ENCODE measurements at places on chromosomes 6 and 20. TPM values are rescaled to one million over a fixed set of nuclear protein-coding genes. Genes with fewer than 3 reads are reported as not detected.

DNA sequence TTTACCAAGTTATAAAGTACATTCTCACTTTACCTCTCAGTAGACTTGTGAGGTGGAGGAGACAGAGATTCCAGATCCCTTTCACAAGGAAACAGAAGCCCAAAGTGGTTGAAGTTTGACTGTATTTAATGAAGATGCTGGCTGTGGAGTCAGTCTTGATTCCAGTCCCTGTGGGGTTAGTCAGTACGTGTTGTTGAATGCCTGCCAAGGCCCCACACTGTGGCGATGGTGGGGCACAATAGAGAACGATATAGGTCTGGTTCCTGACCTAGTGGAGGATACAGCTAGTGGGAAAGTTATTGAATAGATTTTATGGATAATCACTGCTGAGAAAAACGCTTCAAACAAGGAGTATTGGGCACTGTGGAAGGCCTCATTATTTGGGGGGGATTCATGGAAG, 71.4 kb downstream of the LRRC1 start:
- no peak for DNase-seq

DNA sequence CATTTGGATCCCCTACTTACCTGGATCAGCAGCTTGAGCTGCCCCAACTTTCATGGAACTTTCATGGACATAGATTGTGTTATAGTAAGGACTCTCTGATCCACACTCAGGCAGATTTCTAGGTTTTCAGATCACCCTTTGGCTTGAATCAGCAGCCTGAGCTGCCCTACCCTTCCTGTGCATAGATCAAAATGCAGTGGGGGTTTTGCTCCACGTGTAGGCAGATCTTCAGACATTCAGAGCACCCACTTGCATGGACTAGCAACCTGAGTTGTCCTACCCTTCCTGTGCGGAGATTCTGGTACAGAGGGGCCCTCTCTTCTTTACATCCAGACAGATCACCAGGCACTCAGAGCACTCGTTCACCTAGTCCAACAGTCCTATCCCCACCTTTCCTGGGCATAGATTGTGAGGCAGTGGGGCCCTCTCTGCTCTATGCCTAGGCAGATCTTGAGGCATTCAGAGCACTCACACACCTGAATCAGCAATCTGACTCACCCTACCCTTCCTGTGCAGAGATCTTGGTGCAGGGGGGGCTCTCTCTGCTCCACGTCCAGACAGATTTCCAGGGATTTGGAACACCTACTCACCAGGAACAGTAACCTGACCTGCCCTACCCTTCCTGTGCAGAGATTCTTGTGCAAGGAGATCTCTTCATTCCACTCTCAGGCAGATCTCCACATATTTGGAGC, 705.2 kb upstream of the NRSN1 start:
- no peak for DNase-seq

DNA sequence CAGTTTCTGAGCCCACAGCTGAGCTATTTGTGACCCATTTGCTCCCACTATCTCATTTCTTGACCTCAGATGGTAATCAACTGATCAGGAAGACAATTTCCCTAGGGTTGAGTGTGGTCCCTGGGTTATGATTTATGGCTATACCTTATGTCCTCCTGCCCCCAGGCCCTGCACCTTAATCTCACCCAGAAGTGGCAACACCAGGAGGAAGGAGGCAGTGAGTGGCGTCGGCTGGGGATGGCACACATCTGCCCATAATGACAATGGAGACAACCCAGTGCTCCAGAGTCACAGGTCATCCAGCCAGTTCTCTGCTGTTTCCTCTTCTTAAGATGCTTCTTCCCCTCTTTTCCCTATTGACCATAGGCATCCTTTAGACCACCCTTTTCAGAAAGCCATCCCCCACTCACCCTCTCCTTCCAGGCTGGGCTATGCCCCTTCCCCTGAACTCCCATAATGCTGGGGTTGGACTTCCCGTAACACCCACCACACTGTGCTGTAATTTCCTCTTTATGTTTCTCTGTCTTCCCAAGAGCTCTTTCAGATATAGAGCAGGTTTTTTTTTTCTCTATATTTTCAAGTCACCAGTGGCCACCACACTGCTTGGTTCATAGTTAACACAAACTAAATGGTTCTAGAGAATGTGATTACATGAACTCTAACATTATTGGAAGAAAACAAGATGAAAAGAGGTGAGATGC, 8.0 kb downstream of the TRIM10 start:
- no peak for DNase-seq

GRCh38 chr6:157558049-157558448, 177.1 kb downstream of the ZDHHC14 start:
- DNase-seq, result no peak

TRAPPC3L gene
- not detected for total RNA-seq

BPI gene
- total RNA-seq, result not detected

Data from body of pancreas (tissue), 4 donors.